ENCODE measurements at places on chromosomes 2 and 18.

GRCh38 chr2:120780402-120780801 lies 44.7 kb downstream of the GLI2 start:
- DNase-seq: no peak

DNA sequence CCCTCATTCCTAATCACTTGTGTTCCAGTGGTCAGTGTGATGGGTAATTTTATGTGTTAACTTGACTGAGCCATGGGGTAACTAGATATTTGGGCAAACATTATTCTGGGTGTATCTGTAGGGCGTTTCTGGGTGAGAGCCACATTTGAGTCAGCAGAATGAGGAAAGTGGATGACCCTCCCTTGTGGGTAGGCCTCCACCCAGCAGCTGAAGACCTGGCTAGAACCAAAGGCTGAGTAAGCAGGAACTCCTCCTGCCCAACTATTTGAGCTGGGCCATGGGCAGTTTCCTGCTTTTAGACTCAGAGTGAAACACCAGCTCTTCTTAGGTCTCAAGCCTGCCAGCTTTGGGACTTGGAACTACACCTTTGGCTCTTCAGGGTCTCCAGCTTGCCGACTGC lies 141.8 kb downstream of the ACKR3 start:
- DNase-seq: no peak

GRCh38 chr2:217489145-217489960 lies 513.4 kb downstream of the TNS1 start:
- no peak for DNase-seq

GRCh38 chr2:164700390-164700789 lies 79.1 kb upstream of the GRB14 start:
- no peak for DNase-seq

DNA sequence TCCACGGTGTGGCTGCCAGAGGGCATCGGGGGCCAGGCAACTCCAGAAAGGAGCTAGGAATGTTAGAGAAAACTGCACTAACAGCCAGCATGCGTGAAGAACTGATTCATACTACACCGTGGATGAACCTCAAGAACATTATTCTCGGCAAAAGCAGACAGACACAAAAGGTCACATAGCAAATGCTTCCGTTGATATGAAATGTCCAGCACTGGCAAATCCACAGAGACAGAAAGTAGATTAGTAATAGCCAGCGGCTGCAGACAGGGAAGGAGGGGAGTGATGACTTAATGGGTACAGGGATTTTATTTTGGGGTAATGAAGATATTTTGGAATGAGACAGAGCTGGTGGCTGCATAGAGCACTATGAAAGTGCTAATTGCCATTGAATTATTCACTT lies 37.4 kb downstream of the SCTR start:
- DNase-seq: no peak

- DNase-seq: no peak
These were observed 2.7 kb upstream of the PPP4R1 start for GRCh38 chr18:9617006-9617542.

GRCh38 chr2:150174971-150175421 lies 312.5 kb downstream of the RND3 start:
- no peak for DNase-seq

DNA sequence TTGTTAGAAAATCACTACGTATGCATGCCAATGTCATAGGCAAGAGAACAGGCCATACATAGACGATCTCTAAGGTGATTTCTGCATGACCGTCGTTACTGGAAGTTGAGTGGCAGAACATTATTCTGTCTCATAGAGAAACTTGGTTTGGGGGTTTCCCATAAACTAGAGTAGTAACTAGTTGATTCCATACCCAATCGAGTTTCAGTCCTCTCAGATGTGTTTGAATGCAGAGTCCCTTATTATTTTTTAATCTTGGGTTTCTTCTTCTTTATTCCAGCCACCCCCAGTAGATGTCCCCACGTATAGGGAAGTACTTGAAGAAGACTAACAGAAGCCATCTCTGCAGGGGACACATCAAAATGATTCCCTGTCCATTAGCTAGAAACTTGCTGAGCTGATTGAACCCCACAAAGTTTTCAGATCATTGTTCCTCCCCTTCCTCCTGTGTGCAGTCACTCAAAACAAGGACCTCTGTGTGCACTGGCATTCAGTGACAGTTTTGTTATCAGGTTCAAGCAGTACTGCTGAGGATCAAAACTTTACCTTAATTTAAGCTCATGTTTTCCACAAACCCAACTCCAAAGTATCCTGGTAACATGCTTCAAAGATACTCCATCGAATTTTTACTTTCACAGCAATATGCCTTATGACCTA lies 68.4 kb upstream of the CDCA7 start:
- DNase-seq: no peak

- DNase-seq: no peak
These were observed 53.7 kb upstream of the BMPR2 start for GRCh38 chr2:202322435-202322834.

GRCh38 chr2:134576478-134576877 lies 142.3 kb downstream of the TMEM163 start:
- peak; percentile 32 for DNase-seq

DNA sequence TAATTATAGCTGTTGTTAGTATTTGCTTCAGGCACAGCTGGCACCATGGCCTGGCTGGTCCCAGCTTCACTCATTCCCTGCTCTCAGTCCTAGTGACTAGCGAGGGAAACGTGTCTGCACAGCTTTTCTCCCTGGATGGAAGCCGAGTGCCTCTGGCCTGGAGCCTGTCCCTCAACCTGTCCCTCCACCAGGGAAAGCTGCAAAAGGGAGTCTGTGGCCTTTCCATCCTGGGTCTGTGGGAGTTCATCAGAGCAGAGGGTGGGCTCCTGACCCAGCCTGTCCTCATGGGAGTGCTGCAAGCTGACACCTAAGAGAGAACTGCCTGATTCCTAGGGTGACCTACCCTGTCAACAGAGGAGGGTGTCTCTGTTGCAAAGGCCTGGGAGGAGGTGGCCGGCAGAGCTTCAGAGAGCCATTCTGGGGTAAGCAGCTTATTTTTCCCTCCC lies 118.3 kb downstream of the CAPN13 start:
- DNase-seq: no peak

DNA sequence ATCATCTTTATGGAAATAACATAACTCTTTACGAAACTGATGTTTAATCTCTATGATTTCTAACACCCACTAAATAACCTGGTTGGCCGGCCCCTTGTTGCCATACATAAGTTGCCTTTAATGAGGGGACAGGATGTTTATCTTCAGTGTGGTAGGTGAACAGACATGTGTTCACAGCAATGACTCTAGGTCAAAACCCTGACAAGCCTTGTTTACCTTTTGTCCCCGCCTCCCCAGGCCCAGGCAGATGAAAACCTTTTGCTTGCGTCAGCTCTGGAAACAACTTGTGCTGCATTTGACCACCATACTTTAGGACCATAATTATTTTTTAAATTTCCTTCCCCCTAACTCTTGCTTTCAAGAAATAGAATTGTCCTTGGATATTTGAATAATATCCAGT lies 2.9 kb upstream of the DSG4 start:
- no peak for DNase-seq

GRCh38 chr2:187155476-187155875 lies 292.6 kb downstream of the CALCRL start:
- no peak for DNase-seq

DNA sequence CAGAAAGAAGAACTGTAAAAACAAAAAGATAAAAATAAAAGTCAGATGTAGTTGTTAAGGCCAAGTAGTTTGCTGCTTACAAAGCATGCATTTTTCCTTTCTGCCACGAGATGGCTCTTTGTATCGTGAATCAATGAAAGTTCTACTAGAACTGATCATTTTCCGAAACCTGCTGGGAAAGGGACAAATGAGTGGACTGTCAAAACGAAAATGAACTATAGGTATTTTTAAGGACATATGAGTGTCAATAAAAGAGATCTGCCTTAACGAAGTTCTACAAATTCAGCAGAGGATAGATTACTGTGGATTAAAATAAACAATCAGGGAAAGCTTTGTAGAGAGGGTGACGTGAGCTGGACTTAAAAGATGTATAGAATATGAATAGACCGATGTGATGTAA lies 15.0 kb upstream of the ELOA2 start:
- no peak for DNase-seq

DNA sequence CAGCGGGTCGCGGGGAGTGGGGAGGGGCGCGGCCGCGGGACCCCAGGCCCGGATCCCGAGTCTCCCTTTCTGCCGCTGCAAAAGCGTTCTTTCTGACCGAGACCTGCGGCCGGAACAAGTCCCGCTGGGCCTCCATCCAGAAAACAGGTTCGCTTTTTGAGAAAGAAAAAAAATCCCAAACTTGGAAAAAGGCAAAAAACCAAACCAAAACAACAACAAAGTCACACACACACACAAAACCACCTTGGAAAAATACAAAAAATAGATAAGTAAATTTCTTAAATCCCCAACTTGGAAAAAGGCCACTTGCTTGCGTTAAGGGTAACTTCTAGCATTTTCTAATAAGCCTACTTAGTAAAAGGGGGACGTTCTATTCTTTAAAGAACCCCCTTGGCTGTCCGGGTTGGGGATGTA lies 250 bp upstream of the CHST10 start:
- no peak for DNase-seq

GRCh38 chr2:127665267-127665893 lies 9.9 kb downstream of the LIMS2 start:
- no peak for DNase-seq

GRCh38 chr2:108634011-108634410 lies 85.3 kb upstream of the RANBP2 start:
- no peak for DNase-seq

DNA sequence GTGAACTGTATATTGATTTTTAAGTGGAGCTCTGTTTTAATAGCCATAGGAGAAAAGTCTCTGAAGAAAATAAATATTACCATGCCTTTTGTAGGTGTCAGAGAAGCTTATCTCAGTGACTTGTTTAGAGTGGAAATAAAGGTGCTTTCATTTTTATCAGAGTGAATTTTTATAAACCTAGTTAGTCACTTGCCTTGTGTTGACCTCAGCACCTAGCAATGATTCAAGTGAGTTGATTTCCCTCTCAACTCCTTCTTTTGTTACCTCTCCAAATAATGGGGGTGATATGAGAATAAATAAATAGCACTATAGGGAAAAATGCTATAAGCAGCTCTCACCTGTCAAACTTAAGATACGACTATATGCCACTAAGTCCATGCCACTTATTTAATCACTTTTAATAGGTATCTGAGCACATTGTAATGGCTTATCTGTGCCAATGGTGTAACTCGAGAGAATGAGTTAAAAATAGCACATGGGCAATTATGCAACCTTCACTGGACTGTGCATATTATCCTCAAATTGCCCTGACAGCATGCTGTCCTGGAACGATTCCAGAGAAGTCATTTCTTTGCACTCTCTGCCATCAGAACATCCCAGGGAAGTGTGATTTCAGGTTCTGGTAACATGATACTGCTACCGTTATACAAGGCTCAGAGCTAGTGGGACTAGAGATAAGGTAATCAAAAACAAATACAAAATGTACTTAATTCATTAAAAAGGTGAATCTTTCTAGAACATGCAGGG lies 290.8 kb downstream of the CCDC85A start:
- no peak for DNase-seq

DNA sequence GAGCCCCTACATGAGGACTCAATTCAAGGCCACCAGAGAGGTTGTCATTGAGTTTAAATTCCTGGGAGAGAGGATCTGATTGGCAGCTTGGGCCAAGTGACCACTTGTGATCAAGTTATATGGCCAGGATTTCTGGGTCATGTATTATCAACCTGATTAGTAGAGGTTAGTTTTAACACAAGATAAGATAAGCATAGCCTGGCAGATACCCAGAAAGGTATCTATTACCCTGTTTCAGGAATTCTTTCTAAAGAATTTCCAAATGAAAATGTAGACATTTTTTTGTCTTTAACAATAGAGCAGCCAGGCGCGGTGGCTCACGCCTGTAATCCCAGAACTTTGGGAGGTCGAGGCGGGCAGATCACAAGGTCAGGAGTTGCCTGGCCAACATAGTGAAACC lies 50.5 kb downstream of the BABAM2 start:
- DNase-seq: no peak

DNA sequence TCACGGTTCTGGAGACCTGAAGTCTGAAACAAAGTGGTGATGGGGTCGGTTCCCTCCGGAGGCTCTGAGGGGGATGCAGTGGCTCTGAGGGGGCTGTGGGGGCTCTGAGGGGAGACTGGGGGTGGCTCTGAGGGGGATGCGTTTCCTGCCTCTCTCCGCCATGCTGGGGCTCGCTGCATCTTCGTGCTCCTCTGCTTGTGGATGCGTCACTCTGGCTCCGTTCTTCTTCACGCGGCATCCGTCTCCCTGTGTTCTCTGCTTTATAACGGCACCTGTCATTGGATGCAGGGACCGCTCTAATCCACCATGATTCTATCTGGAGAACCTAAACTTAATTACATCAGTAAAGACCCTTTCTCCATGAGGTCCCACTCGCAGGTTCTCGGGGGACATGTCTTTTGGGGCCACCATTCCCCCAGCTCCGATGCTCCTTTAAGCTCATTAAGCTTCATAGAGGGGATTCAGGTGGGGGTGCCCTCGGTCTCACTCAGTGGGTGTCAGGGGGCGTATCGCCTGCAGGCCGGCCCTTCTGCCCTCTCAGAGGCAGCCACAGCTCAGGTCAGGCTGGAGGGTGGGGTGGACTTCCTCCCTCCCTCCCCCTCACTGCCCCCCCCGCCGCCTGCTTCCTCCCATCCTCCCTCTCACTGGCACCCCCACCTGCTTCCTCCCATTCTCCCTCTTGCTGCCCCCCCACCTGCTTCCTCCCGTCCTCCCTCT lies 18.4 kb downstream of the RTP5 start:
- no peak for DNase-seq

GRCh38 chr2:102002228-102002627 lies 10.5 kb downstream of the IL1R2 start:
- peak; percentile 6 for DNase-seq

- no peak for DNase-seq
These were observed 753.6 kb upstream of the GCFC2 start for GRCh38 chr2:76464310-76464709.

DNA sequence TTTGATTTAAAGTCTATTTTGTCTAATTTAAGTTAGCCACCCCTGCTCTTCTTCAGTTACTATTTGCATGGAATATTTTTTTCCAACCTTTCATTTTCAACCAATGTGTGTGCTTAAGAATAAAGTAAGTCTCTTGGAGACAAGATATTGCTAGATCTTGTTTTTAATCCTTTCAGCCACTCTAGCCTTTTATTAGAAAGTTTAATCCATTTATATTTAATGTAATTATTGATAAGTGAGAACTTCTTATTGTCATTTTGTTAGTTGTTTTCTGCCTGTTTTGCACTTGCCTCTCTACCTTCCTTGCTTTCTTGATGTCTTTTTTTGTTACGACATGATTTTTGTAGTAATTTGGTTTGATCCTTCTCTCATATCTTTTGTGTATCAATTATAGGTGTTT lies 46.4 kb downstream of the CCDC148 start:
- DNase-seq: no peak

DNA sequence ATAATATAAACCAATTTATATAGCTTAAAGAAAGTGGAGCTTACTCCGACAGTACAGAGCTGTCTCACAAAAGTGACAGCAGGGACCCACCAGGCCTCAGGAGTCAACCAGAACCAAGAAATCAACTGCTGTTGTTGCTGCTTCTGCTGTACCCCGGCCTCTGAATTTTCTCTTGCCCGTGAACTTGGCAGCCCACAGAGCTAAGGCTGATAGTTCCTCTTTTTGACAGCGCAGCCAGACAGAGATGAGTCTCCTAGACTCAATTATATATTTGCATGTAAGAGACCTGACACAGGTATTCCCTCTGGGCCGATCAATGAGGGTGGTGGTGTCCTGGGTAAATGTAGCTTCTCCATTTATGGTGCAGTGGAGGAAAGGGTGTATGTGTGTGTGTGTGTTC lies 109.4 kb downstream of the KCTD1 start:
- DNase-seq: no peak

Data from CD4-positive, alpha-beta T cell treated with Interferon alpha-2 for 1 hour (primary cell).